ENCODE measurements at places on chromosomes 7 and 10. TPM values are rescaled to one million over a fixed set of nuclear protein-coding genes. Genes with fewer than 3 reads are reported as not detected.
A peak's percentile ranks its signal among the peaks of the same experiment; 100 is the strongest.

DNA sequence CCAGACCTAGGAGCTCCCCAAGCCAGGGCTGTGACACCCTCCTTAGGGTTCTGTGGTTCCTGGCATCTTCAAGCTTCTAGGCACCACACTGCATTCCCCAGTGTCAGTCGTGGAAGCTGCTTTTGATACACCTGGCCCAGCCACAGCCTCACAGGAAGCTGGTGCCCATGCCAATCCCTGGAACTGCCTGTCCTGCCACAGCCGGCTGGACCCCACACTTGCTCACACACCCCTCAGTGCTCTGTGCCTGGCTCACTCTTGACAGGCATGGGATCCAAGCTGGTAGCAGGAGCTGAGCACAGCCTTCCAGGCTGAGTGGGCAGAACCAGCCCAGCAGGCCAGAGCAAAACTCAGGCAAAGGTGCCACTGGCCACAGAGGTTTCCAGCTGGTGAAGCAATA, 21.8 kb downstream of the LRRC72 start:
- no peak for DNase-seq

- DNase-seq = no peak
Measured at GRCh38 chr7:158633055-158633956, 45.7 kb upstream of the PTPRN2 start.

Gene CRYGN
- not detected for total RNA-seq

GRCh38 chr10:44249490-44249889, 135.4 kb downstream of the CXCL12 start:
- peak; percentile 9 for DNase-seq

Gene MTERF1
- total RNA-seq = 10.0 TPM

Gene OPN4
- total RNA-seq = not detected

DNA sequence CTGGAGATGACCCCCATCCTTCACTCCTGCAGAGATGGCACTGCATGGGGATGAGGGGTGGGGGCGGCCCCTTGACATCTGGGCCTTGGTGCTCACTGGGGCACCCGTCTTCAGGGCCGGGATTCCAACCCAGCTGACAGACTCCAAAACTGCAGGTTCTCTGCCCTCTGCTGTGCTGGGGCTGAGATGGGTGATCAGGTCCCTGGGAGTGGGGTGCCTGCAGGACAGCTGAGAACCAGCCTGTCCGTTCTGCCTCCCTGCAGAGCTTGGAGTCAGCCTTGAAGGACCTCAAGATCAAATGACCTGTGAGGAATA, 14.3 kb downstream of the PDAP1 start:
- DNase-seq = no peak

DNA sequence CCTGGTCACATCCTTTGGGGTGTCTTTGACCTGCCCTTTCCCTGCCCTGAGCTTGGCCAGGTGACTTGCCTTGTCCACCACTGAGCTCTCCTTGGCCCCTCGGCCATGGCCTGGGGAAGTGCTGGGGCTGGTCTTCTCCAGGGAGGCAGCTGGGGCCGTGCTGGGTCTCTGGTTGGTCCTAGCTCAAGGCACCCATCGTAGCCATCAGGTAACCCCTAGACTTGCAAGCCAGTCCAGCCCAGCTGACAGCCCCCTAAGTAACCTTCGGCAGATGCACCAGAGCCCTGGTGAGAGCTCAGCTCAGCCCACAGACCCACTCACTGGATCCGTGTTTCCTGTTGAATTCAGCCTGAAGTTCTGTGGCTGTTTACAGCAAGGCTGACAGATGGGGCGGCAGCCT, 176.2 kb upstream of the SHH start:
- DNase-seq = no peak

DNA sequence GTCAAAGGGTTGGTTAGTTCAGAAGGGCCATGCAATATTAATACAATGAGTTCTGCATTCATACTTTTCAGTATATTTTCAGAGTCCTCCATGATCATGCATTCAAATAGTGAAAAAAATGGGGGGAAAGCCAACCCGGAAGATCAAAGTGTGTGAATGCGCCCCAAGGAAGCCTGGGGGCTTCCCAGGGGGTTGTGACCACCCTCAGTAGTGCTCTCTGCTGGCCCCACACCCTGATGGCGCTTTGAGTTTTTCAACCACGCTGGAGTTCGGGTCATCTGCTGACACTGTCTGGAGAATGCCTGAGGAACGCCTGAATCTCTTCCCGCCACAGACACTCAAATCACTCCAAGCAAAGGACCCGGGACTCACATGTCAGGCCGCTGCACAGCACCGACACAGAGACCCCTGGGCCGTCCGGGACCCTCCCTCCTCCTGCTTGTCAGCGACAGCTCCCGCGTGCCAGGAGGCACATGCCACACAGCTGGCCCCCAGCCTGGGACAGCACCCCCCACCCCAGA, 1.0 kb downstream of the TNS3 start:
- peak; percentile 44 for DNase-seq

Gene PTPRN2
- total RNA-seq = 3.6 TPM

DNA sequence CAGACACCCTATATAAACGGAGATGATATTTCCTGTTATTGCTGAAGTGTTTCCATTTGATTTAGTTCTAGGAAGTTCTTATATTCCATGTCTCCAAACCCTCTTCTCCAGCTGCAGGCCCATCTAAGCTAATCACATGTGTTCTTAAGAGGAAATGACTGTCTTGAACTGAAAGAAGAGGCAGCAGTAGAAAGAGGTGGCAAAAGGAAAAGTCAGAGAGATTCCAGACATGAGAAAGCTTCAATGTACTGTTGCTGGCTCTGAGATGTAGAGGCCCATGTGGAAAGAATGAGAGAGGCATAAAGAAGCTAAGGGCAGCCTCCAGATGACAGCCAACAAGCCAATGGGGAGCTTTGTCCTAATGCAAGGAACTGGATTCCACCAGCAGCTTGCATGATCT, 287.2 kb downstream of the GFRA1 start:
- DNase-seq = no peak

Gene PAX4
- not detected for total RNA-seq
